ENCODE measurements at places on chromosomes 12 and 14.
A peak's percentile ranks its signal among the peaks of the same experiment; 100 is the strongest.

GRCh38 chr12:94704452-94705306 lies 54.3 kb upstream of the TMCC3 start:
- H3K36me3 ChIP-seq, result no peaks in the 10 kb centered on the region
- peaks cover 49% of the 10 kb centered on the region for H3K4me1 ChIP-seq
- no peak for DNase-seq
- H3K27me3 ChIP-seq, result no peaks in the 10 kb centered on the region
- peak overlapping the region; percentile 46 for H3K27ac ChIP-seq

- peaks cover 9% of the 10 kb centered on the region for H3K4me1 ChIP-seq
- DNase-seq, result no peak
- no peak overlapping the region for H3K4me3 ChIP-seq
- H3K27me3 ChIP-seq, result no peaks in the 10 kb centered on the region
- H3K27ac ChIP-seq, result no peak overlapping the region
Observed at GRCh38 chr12:104171785-104172569, 34.0 kb upstream of the NFYB start.

- peaks cover 8% of the 10 kb centered on the region for H3K4me1 ChIP-seq
- H3K4me3 ChIP-seq, result no peak overlapping the region
- DNase-seq, result no peak
- H3K27me3 ChIP-seq, result no peaks in the 10 kb centered on the region
Observed at GRCh38 chr12:32589165-32589865, 89.8 kb upstream of the DNM1L start.

DNA sequence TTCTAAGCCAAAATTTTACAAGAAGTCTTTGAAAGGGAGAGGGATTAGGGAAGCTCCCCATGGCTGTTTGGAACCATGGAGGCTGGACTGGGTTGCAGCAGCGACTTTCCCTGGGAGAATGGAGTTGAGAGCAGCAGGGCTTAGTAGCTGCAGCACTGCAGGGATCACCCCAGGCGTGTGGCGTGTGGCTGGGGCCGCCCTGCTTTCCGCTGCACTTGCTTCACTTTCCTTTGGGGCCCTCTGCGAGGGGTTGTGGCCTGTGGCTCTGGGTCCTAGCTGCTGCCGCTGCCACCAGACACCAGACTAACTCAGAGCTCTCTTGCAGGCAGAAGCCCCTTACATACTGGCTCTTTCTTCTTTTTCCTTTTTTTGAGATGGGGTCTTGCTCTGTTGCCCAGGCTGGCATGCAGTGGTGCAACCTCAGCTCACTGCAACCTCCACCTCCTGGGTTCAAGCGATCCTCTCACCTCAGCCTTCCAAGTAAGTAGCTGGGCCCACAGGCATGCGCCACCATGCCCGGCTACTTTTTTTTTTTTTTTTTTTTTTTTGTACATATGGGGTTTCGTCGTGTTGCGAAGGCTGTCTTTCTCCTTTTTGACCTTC lies 25.4 kb downstream of the CCDC62 start:
- H3K27me3 ChIP-seq, result no peaks in the 10 kb centered on the region
- H3K4me3 ChIP-seq, result no peak overlapping the region
- no peaks in the 10 kb centered on the region for H3K4me1 ChIP-seq

DNA sequence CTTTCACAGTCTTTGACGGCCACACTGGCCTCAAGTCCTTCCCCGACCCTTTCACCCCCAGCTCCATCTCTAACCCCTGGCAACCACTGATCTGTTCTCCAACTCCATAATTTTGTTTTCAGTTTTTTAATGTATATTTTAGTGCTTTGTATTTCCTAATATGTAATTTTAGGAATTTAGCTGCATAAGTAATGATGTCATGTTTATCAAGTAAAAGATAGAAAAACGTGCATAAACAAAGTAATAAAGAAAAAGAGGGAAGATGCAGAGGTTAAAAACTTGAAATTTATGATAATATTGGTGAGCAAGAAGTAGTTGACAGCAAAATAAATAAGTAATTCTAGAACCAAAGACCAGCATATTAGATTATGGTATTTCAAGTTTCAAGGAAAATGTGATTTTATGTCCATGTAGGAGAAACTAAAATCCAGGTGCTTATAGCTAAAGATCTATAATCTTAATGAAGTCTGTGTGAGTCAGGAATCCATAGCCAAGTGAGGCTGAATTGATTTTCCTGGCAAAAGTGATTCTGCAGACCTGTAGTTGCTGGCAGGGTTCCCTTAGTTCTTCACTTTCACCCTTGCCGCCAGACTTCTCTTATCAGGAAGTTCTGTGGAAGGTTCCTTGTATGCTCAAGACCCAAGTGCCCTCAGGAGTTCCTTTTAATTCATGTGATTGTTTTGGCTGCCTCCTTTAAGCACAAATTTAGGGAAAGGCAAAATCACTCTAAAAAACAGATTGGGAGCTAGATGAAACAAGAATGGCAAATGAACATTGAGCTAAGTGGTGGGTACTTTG lies 24.4 kb downstream of the FBXW8 start:
- no peak overlapping the region for H3K27ac ChIP-seq
- peaks cover 17% of the 10 kb centered on the region for H3K4me1 ChIP-seq
- no peaks in the 10 kb centered on the region for H3K27me3 ChIP-seq
- no peak for DNase-seq

DNA sequence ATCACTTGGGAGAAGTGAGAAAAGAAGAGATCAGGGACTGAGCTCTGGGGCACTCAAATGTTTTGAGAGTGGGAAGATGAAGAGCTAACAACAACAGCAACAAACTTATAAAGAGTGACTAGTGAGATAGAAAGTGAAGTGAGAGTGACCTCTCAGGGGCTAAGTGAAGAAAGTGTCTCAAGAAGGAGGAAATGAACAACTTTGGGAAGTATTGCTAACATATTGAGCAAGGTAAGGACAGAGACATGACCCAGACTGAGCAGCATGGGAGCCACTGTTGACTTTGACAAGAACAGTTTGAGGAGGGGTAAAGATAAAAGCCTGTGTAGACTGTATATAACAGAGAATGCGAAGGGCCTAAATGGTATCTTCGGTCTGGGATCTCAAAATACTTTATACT lies 155.1 kb upstream of the BTG1 start:
- no peaks in the 10 kb centered on the region for H3K4me1 ChIP-seq
- no peak overlapping the region for H3K4me3 ChIP-seq
- H3K36me3 ChIP-seq, result no peaks in the 10 kb centered on the region

- H3K27me3 ChIP-seq, result no peaks in the 10 kb centered on the region
- no peak overlapping the region for H3K4me3 ChIP-seq
- DNase-seq, result no peak
- H3K27ac ChIP-seq, result peak overlapping the region; percentile 82
Observed at GRCh38 chr12:53061404-53062010, 11.6 kb downstream of the TNS2 start.

GRCh38 chr14:76015668-76016067 lies 30.1 kb downstream of the IFT43 start:
- no peaks in the 10 kb centered on the region for H3K27me3 ChIP-seq
- no peak for DNase-seq
- H3K36me3 ChIP-seq, result peaks cover 26% of the 10 kb centered on the region

- DNase-seq, result peak; percentile 24
- H3K27ac ChIP-seq, result no peak overlapping the region
- H3K27me3 ChIP-seq, result no peaks in the 10 kb centered on the region
- no peak overlapping the region for H3K4me3 ChIP-seq
- no peaks in the 10 kb centered on the region for H3K36me3 ChIP-seq
Observed at GRCh38 chr14:61466905-61467280, 145.5 kb downstream of the PRKCH start.

DNA sequence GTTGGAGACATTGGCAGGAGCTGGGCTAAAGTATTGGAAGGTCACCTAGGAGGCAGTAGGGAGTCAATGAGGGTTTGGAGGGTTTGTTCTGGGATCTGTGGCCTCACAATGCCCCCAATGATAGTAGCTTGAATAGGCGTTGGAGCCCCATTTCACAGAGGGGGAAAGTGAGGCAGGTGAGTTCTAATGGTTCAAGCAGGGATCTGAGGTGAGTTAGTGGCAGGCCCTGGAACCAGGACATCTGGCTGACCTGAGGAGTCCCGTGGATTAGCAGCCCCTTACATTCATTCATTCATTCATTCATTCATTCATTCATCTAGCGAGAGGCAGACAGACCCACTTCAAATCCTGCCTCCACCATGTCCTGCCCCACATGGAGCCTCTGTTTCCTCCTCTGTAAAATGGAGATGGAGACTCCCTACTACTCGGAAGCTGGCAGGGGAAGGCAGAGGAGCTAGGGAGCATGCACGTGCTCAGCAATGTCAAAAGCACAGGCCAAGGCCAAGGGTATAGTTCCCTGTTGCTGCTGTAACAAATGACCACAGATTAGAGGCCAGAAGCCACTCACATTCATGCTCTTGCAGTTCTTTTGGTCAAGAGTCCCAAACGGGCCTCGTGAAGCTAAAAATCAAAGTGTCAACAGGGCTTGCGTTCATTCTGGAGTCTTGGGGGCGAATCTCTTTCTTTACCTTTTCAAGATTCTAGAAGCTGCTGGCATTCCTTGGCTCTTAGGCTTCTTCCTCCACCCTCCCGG lies 2.2 kb upstream of the TMEM119 start:
- DNase-seq, result no peak
- no peak overlapping the region for H3K27ac ChIP-seq
- no peaks in the 10 kb centered on the region for H3K36me3 ChIP-seq
- peaks cover 3% of the 10 kb centered on the region for H3K4me1 ChIP-seq
- no peaks in the 10 kb centered on the region for H3K27me3 ChIP-seq

DNA sequence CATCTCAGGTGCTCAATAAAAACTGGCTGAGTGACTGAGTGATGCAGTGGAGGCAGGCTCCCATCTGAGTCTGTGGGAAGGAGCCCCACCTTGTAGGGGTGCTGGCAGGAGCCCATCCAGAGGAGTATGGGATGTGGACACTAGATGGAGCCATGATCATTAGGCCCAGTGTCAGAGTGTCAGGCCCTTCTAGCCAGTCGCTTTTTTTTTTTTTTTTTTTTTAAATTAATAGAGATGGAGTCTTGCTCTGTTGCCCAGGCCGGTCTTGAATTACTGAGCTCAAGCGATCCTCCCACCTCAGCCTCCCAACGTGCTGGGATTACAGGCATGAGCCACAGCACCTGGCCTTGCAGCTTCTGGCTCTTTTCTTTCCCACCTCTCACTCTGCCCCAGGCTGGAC lies 11.5 kb downstream of the RITA1 start:
- no peaks in the 10 kb centered on the region for H3K27me3 ChIP-seq
- no peak overlapping the region for H3K27ac ChIP-seq
- peaks cover 9% of the 10 kb centered on the region for H3K36me3 ChIP-seq
- peaks cover 14% of the 10 kb centered on the region for H3K4me1 ChIP-seq
- no peak for DNase-seq

DNA sequence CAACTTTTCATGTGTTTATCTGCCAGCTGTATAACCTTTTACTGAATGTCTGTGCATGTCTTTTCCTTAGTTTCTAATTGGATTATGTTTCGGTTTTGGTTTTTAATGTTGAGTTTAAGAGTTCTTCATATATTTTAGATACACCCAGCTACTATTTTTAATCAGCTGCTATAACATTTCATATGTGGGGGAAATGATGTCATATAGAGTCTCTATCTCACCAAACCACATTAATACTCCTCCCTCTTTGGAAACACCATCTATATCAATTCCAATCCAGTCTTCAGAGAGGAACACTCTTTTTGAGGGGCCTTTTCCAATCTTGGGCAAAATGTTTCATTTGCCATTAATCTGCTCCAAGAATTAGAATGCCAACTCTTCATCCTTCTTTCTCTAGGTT lies 28.5 kb upstream of the GCH1 start:
- DNase-seq, result no peak
- H3K4me1 ChIP-seq, result no peaks in the 10 kb centered on the region
- H3K27ac ChIP-seq, result no peak overlapping the region
- H3K36me3 ChIP-seq, result no peaks in the 10 kb centered on the region
- no peaks in the 10 kb centered on the region for H3K27me3 ChIP-seq

DNA sequence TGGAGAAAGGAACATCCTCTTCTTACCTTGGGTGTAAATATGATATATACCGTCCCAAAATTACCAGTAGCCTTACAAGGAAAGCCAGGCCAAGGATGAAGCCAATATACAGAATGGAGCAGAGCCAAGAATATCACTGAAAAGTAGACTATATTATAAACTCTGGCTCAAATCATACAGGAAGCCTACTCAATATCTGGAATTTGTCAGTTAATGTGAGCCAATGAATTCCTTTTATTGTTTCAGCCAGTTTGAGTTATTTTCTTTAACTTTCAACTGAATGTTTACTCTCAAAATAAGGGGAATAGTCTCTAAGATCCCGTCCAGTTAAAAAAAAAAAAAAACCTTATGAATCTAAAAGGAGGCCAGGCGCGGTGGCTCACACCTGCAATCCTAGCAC lies 9.8 kb upstream of the DENND5B start:
- no peaks in the 10 kb centered on the region for H3K4me1 ChIP-seq
- no peaks in the 10 kb centered on the region for H3K27me3 ChIP-seq
- no peaks in the 10 kb centered on the region for H3K36me3 ChIP-seq

DNA sequence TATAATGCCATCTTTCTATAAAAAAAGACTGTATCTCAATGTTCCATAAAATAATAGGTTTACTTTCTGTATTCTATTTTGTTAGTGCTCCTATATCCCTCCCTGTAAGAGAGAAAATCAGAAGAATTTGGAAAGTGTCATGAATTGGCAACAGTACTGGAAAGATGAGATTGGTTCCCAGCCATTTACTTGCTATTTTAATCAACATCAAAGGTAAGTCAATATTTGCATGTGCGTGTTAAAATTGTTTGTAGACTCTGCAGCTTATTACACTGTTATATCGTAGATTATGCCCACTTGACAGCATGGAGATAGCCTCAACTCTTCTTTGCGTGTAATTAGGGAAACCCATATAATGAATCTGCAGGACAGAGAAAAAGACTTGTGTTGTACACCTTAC lies 34.0 kb downstream of the KCNMB4 start:
- H3K27ac ChIP-seq, result no peak overlapping the region
- no peaks in the 10 kb centered on the region for H3K27me3 ChIP-seq
- no peak overlapping the region for H3K4me3 ChIP-seq

Data from esophagus muscularis mucosa (tissue), 4 donors.